ENCODE measurements at places on chromosomes 7 and 10.

DNA sequence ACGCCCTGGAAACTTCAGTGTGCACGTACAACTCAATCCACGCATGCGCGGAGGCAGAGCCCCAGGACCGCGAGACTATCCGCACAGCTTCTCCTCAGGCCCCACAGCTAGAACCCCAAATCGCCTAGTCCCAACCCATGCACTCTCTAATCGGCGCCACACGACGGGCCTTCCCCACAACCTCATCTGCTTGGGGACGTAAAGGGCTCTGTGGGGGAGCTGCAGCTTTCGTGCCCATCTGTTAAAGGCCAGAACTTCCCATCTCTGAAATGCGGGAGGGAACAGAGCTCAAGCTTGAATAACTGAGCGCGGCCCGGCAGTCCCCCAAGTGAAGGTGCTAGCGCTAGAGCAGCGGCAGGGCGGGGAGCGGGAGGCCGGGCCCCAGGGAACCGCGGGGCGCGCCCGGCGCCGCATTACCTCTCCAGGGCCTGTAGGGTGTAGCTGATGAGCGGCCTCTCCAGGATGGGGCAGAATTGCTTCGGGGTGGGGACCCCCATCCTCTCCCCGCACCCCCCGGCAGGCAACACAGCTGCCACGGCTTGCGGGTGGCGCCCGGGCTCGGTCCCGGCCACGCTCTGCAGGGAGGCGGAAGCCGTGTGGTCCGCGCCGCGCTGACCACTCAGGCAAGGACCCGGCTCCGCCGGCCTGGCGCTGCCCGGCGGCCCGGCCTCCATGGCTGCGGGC lies 547 bp downstream of the CRPPA start:
- peak; percentile 75 for DNase-seq

GRCh38 chr10:77909749-77910375 lies 16.7 kb downstream of the DLG5 start:
- no peak for DNase-seq

DNA sequence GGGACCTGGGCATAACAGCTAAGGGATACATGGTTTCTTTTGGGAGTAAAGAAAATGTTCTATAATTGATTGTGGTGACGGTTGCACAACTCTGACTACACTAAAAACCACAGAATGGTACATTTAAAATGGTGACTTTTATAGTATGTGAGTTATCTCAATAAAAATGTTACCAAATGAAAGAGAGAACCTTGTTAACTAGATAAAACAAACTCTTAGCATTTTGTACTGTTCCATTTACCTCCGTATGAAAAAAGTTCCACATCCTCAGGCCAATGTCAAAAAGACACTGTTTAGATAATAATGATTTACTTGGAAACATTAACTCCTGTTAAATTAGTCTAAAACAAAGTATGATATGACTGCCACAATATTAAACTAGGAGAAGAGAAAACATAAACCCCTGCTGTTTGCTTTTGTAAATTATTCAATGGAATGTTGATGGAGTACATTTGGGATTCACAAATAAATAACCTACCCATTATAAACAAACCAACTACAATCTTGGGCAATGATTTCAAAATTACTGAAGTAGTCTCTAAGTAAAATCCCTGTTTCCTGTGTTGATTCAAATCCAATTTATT lies 60.7 kb downstream of the SMURF1 start:
- DNase-seq: no peak

DNA sequence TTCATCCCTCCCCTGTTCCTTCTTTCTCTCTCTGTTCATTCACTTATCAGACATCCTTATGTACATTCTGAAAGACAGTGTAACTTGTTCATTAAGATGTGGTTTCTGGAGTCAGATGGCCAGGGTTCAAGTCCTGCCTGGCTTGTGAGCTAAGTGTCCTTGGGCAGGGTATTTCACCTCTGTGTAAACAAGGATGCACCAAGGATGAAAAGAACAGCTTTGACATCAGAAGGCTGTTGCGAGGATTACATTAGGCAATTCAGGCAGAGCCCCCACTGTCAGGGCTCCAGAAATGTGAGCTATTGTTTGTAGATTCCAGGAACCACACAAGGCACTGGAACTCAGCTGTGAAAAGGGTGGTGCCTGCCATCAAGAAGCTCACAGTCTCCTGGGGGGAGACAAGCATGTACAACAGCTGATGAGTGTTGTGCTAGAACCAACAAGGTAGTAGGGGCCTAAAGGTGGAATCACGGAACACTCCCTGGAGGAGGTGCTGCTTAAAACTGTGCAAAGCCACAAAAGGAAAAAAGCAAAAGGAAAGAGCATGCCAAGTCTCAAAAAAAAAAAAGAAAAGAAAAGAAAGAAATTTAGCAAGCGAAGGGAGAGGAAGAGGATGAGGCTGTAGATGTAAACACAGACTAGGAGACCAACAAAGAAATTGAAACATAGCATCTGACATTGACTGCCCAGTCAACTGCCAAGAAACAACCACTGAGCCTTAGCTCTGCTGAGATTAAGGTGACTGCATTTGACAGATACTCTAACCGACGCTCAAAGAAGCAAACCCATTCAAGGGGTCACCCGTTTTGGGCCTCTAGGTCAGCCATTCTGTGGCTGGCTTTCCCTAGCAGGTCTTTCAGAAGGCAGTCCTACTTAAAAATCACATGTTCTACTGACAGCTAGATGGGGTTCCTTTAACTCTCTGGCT lies 12.5 kb downstream of the PDLIM1 start:
- no peak for DNase-seq

DNA sequence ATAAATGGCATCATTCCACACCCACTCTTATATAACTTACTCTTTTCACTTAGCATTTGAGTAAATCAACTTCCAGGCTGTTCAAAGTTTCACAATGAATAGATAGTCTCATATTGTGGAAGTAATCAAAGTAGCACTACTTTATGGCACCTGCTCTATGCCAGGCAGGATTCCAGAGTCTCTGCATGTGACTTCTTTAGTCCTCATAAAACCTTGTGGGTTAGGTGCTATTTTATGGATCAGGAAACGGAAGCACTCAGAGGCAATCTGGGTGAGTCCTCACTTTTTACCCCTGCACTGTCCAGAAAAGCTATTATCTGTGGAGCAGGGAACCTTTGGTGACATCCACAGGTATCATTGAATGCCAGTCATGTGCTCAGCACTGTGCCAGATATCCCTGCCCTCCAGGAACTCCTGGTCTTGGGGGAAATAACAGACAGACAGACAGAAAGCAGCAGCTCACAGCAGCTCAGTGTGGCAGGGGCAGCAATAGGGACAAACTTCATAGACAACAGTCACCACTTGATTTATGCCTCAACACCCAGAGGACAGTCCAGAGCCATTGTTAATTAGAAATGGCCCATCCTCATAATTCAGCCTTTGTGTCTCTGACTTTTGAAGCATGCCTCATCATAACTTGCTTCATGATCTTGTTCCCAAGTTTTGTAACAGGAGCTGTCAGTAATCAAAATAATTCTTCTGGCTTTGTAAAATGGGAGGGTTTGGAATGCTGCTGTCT lies 160.6 kb downstream of the SEC23IP start:
- DNase-seq: no peak

DNA sequence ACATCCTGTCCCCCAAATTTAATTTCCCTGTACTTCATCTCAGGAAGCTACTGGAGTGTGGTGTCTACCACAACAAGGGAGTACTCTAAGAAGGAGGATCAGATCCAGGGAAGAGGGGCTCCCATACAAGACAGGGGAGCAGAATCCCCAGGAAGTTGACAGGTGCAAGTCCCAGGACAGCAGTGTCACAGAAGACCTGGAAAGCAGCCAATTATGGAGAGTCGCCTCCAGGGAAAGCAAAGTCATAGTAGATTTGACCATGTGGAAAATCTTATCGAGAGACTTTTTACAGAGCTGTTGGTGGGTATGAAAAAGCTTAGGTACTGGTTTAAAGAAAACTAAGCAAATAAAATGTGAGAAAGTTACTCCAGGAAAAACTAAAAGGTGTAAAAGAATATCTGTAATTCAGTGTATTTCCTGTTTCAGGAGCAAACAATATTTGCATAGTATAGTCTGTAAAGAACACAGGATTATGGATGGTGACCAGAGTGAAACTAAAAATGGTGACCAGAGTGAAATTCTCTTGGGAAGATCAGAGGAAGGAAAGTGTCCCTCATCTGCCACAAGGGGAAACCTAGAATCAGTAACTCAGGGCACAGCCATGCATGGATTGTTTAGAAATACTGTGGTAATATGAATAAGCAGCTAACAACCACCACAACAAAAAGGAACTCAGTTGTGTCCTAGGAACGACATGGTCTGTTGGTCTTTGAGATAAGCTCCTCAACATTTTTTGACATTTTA lies 44.5 kb downstream of the LANCL2 start:
- peak; percentile 65 for DNase-seq

DNA sequence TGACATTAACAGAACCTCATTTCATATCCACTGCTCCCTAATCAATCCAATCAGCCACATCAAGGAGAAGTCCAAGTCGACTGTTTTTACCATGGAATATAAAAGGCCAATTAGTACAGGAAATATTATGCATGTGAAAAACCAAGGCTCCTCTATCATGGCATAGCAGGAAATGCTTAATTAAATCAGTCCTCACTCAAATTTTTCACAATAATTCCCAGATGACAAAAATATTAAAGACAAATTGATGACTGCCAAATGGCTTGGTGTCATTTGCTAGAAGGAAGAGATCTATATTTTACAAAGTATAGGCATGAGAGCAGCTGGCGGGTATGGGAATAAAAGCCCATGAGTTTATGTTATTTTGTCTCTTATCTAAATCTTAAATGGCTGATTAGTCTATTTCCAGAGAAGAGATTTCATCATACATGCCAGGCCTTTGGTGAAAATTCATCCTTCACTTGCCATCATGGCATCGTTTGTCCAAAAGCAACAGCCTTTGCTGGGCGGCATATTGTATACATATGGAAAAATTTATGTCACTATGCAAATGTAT lies 219.6 kb downstream of the DGKB start:
- DNase-seq: no peak

- no peak for DNase-seq
Observed at GRCh38 chr7:50822110-50822509, 39.4 kb upstream of the GRB10 start.

GRCh38 chr7:41438705-41439514 lies 264.0 kb downstream of the INHBA start:
- no peak for DNase-seq

GRCh38 chr7:105304040-105304895 lies 84.5 kb downstream of the SRPK2 start:
- DNase-seq: no peak

DNA sequence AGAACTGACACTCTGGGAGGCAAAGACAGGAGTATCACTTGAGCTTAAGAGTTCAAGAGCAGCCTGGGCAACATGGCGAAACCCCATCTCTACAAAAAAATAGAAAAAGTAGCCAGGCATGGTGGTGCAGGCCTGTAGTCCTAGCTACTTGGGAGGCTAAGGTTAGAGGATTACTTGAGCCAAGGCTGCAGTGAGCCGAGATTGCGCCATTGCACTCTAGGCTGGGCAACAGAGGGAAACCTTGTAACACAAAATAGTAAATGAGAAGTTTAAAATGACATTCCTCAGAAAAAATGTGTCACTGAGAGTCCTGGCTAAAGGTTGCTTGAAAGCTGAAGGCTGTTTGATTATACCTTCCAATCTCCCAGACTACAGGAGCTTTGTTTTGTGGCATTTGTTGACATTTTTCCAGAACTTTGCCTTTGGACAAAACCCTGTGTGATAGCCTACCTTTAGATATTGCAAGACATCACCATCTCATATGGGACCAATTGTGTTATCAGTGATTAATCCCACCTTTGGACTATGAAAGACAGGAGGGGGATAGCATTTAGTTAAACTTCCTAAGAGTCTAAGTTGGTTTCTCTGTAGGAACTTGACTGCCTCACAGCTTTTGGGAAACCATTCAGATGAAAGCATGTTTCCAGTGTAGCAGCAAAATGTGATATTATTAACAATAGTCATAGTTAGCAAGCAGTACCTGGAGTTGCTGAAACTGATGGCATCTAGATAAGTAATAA lies 5.3 kb downstream of the TNKS2 start:
- DNase-seq: no peak

DNA sequence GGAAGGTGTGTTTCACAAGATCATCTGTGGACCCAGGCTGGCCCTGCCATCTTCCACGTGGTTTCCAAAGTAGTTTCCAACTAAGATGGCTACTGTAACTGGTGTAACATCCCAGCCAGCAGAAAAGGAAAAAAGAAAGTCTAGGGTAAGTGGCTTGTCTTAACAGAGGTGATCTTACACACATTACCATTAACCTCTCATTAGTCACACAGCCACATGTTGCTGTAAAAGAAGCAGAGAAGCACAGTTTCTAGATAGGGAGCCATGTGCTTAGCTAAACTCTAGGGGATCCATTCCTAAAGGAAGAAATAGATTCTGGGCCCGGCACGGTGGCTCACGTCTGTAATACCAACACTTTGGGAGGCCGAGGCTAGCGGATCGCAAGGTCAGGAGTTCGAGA lies 54.3 kb downstream of the ZNF438 start:
- no peak for DNase-seq

- no peak for DNase-seq
Observed at GRCh38 chr7:1678571-1679325, 8.7 kb downstream of the ELFN1 start.

- DNase-seq: no peak
Observed at GRCh38 chr7:22444181-22444971, 55.6 kb downstream of the STEAP1B start.

GRCh38 chr7:83836028-83836427 lies 187.1 kb upstream of the SEMA3E start:
- DNase-seq: no peak

DNA sequence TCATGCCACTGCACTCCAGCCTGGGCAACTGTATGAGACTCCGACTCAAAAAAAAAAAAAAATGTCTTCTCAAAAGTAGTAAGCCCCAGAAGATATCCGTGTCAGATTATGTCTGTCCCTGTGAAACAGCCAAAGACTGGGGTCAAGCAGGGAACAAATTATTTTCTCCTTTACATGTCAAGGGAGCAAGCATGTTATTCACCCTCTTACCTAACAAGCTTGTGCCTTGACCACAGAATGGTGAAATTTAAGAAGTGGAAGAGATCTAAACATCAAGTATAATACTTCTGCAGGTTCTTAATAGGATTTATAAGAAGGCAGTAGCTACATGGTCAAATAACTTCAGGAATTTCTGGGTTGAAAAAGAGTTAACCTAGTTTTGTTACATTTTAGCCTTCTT lies 187.9 kb downstream of the ZNF365 start:
- DNase-seq: no peak

DNA sequence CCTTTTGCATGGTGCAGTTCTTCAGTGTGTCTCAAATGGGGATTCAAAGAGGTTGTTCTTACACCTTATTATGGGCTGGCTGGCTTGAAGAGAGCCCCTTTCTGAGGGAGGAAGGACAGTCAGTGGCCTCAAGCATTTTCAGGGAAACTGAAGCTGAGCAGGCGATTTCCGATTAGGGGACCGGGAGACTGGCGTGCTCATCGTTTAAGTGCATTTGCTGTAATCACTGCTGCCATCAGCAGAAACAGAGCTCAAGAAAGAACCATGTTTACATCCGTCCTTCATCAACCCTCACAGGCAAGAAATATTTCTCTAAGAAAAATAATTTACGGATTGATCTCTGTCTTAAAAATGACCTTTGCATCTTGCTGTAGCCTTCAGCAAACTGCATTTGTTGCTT lies 32.2 kb downstream of the DNAJB6 start:
- DNase-seq: no peak

Data from NCI-H2107 (cell line).